NCI-H510A treated with DMSO at 0.1 percent for 48 hours (cell line): ENCODE measurements at places on chromosomes 3 and 15.

DNA sequence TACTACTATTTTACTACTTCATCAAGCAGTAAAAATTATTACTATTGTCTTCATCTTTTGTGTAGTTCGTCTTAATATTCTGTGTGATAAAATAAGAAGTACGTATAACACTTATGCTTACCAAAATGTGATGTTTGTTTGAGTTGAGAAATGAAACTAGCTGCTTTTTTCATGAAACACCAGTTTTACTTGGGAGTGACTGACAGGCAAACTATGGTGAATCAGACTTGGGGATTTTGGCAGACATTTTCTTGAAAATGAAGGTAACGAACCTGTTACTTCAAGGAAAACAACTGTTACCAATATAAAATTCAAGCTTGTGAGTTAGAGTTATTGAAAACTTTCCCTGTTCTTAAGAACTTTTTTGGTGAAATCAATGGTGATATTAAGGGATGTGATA is 10.3 kb downstream of the U2SURP start:
- DNase-seq, result no peak

DNA sequence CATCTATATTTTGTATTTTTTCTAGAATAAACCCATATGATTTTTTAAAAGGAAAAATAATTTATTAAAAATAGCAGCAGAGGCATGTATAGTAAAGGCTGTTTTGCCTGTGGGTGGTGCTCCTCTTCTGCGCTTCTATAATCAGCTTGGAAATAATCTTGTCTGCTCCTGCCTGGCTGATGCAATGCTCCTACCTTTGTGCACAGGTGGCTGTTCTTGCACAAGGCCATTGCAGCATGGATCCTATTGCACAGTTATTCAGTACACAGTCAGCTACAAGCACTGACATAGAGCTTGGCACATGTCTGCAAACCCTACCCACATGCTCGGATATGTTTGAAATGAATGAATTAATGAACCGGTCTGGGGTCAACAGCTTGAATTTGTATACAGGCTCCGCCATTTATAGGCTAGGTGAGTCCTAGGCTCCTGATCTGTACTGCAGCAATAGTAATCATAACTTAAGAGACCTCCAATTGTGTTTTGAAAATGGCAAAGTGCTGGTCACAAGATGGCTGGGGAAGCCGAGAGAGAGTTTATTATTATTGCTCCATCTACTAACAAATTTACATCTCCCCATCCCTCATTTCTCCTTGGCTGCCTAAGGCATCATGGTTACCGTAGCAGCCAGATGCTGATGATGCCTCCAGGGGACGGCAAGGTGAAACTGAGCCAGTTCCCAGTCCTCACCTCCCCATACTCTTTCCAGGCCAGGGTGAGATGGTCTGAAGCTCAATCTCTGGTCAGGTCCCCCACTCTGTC is 532 bp upstream of the RTP1 start:
- DNase-seq, result no peak

DNA sequence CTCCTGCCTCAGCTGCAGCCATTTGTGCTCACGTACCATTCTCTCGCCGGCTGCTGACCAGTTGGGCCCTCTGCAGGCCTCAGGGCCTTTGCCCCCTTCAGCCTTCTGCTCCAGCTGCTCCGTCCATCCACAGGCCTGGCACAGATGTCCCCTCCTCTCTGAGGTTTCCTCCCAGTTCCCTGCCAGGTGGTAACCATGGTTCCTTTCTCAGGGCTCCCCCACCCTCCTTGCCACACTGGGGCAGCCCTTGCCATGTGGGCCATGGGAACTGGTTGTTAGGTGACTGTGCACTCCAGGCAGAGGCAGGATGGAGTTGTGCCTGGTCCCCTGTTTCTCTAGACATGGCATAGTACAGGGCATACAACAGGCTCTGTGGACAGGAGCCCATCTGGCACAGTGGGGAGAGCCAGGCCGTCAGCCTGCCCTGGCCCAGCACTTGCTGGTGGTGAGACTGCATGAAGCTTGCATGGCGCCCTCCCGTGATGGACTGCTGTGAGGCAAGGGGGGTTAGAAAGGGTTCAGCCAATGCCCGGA is 148.9 kb downstream of the DNAJB8 start:
- no peak for DNase-seq

- no peak for DNase-seq
Measured at GRCh38 chr3:24145981-24146822, 201.1 kb downstream of the NR1D2 start.

- DNase-seq, result peak; percentile 54
Measured at GRCh38 chr3:32374788-32375595, 16.7 kb upstream of the CMTM7 start.

DNA sequence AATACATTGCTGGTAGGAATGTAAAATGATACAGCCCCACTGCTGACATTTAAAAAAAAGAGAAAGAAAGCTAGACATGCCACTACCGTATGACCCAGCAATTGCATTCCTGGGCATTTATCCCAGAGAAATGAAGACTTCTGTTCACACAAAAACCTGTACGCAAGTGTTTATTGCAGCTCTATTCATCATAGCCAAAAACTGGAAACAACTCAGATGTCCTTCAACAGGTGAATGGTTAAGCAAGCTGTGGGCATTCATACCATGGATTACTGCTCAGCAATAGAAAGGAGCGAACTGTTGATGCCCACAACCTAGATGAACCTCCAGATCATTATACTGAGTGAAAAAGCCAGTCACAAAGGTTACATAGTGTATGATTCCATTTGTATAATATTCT is 132.5 kb downstream of the MAP2K5 start:
- DNase-seq, result no peak

DNA sequence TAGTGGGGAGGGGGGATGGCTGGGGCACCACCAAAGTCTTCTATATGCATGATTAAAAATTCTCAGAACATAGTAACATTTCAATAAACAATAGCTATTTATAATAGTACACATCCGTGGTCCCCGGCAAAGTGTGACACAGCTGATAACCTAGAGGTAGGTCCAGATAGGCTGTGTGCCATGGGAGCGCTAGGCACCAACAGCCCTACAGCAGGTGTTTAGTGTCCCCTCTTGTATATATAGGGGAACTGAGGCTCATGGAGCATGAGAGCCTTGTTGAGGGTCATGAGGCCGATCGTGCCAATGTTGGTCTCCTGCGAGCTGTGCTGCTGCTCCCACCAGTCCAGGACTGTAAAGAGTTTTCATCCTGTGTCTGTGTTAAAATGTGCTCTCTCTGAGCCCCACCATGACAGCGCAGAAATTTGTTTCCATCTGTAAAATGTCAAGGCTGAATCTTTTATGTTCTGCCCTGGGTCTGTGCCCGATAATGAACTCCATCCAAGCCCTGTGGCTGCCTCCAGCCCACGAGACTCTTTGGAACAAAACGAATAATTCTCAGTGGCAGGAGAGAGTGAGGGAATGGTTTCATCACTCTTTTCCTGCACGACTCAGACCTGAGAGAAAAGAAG is 14.5 kb downstream of the TMEM158 start:
- no peak for DNase-seq

GRCh38 chr15:39285071-39285470 is 295.8 kb upstream of the THBS1 start:
- no peak for DNase-seq

DNA sequence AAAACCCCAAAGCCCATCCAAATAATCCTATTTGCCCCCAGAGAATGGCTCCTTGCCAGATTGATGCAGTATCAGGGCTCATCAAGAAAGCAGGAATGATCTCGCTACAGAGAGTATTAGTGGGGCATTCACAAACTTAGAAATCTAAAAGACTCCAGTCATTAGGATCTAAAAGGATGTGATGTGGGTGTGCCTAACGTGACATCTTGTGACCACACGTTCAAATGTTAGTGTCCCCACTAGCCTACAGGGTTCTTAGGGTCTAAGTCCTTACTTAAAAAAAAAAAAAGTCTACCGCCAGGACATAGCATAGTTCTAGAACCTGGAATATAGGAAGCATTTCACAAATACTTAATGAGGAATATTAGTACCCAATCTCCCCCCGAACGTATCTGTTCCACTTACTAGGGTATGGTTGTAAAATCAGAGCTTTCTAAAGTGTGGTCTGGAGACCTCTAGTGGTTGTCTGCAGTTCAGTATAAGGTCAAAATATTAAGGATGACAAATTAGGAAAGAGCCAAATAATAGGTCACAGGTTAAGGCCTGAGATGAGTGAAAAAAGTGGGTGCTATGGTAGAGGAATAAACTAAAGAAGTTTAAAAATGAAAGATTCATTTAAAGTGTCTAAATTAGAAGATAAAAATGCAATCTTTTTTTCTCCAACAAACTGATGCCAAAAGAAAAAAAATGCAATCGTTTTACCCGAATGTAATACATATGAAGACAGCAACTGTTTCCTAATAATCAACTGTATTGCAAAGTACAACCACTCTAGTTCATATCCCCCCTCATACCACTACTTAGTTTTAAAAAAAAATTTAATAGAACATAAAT is 4.2 kb upstream of the CHRM5 start:
- DNase-seq, result peak; percentile 12

DNA sequence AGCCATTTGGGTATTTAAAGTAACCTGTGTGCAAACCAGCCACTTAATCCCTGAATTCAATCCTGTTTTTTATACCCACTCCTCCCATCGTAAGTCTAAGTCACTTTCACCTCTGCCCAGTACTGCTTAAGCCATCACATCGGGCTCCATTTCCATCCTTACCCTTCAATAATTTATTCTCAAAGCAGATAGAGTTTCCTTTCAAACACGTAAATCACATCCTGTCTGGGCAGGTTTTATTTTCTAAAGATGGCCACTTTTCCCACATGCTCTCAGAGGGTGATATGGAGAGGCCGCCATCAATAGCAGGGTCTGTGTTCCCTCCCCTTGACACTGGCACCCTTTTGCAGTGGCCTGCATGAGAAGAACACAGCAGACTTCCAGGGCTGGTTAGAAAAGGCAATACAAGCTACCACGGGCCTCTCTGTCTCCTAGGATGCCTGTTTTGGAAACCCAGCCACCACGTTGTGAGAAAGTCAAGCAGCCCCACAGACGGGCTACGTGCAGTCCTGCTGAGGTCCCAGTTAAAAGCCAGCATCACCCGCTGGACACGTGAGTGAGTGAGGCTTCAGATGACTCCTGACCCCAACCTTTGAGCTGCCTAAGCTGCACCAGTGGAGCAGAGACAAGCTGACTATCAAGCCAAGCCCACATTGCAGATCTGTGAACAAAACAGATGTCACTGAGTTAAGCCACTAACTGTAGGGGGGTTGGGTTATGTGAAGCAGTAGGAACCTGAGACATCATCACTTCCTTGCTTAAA is 241.8 kb upstream of the SLCO3A1 start:
- DNase-seq, result peak; percentile 40

DNA sequence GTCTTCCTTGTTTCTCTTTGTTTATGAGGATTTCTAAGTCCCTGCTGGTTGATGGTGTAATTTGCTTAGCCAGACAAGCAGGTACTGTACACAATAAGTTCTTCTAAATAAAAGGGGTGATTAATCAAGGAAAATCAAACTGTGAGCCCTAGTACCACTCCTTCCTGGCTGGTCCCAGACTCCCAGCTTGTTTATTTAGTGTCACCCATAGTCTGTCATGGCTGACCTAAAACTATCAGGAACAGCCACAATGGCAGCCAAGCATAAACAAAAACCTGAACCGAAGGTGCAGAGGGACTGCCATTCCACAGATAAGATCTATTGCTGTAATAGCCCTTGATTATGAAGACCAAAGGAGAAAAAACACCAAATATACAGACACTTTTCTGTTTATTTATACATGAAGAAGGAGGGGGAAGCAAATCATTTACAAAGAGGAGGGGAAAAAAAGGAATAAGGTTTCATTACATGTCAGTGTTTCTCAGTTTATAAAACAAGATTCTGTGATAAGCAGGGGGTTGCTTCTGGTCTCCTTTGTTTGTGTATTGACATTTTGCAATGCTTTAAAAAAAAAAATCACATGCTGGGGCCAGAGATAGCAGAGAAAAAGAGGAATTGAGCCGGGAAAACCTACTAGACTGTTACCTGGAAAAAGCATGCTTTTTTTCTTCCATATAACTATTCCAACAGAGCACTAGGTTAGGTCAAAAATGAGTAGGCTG is 182.4 kb upstream of the DPH6 start:
- DNase-seq, result no peak

- DNase-seq, result no peak
Measured at GRCh38 chr3:14841836-14842235, 23.1 kb downstream of the FGD5 start.

DNA sequence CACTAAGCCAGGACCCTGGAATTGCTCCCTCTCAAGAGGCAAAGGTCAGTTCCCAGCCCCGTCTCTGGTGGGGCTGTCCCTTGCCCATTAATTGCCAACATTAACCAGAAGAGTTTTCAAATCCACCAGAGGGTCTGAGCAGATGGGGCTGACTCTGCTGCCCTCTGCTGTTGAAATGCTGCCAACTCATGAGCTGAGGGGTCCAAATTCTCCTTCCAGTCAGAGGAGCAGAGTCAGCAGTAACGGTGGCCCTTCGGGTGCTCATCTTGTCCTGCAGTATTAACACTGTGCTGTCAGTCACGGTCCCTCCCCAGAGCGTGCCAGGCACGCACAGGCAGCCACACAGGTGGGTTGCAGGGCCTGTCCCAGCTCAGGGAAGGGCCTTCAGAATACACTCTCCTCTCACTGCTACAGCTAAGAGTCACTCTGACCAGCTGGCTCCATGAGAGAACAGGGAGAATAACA is 10.7 kb upstream of the SPTBN5 start:
- peak; percentile 58 for DNase-seq

DNA sequence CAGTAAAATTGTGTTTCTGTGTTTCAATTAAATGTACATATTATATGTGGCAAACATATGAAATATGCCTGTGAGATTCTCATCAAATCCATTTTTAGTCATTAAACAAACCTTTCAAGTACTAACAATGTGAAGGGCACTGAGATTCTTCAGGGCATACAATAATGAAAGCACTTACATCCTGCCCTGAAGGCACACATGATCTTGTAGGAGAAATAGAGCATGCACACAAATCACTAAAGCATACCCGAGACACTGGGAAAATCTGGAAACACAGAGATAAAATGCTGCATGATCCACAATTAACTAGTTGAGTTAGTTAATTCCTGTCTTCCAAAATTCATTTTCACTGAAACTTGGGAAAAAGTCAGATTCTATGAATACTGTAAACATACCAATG is 810.5 kb upstream of the NECTIN3 start:
- DNase-seq, result no peak

GRCh38 chr3:147737376-147737775 is 328.2 kb downstream of the ZIC1 start:
- DNase-seq, result no peak

DNA sequence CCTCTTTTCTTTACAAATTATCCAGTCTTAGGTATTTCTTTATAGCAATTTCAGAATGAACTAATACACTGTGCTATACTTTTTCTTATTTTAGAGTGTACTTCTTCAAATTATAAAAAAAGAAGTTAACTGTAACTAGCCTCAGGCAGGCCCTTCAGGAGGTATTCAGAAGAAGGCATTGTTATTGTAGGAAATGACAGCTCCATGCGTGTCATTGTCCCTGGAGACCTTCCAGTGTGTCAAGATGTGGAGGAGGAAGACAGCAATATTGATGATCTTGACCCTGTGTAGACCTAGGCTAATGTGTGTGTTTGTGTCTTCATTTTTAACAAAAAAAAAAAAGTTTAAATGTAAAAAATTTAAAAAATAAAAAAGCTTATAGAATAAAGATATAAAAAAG is 55.5 kb downstream of the IL12A start:
- no peak for DNase-seq
